KG1 (cell line): ENCODE measurements at places on chromosomes 13 and 19.
A peak's percentile ranks its signal among the peaks of the same experiment; 100 is the strongest.

- DNase-seq = no peak
Measured at GRCh38 chr19:49398931-49399330, 10.9 kb downstream of the KASH5 start.

DNA sequence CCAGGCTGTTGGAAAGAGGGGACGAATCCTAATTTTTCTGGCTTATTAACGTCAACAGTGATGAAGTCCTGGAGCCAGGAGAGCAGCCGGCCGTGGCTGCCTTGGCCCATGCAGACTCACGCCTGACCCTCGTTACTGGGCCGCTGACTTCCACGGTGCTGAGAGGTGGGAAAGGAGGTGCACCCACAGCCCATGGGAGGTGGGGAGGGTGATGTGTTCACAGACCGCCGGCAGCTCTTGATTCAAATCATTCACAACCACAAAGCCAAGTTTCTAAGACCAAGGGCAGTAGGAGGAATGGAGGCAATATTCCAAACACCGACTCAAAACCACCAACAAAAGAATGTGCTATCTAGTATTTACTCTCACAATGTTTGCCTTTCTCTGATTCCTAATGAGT lies 24.3 kb downstream of the COL4A2 start:
- DNase-seq = no peak

DNA sequence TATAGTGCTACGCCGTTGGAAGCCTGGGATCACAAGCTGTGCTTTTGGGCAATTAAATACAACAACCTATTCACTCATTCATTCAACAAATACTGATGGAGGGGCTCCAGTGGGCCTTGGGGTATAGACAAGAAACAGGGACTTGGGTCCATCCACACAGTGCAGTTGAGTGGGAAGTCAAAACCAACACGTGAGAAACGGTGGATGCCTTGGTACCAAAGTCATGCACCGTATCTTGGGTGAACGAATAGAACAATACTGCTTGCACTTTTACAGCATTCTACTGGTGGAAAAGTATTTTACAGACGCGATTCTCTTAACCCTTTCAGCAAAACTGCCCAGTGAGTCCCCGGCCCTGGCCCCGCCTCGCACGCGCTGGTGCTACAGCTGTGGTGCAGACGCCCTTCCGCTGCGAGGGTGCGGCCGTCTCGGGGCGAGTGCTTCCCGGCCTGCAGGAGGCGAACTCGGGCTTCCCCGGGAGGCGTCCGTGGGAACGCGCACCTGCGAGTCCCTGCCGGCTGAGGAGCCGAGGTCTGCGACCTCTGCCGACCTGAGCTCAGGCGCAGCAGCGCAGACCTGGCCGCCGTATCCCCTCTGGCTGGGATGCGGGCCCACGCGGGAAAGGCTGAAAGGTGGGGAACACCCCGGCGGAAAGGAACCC lies 8.3 kb downstream of the TNFRSF19 start:
- DNase-seq = peak; percentile 2

- DNase-seq = no peak
Measured at GRCh38 chr13:67281466-67281865, 51.3 kb upstream of the PCDH9 start.

- DNase-seq = no peak
Measured at GRCh38 chr19:15393963-15394362, 14.4 kb upstream of the AKAP8 start.
